GM23248 (cell line): ENCODE measurements at places on chromosomes 2 and 18. TPM values are rescaled to one million over a fixed set of nuclear protein-coding genes. Genes with fewer than 3 reads are reported as not detected.
A peak's percentile ranks its signal among the peaks of the same experiment; 100 is the strongest.

GRCh38 chr2:217075268-217076057 lies 215.6 kb upstream of the TNP1 start:
- DNase-seq: peak; percentile 64

DNA sequence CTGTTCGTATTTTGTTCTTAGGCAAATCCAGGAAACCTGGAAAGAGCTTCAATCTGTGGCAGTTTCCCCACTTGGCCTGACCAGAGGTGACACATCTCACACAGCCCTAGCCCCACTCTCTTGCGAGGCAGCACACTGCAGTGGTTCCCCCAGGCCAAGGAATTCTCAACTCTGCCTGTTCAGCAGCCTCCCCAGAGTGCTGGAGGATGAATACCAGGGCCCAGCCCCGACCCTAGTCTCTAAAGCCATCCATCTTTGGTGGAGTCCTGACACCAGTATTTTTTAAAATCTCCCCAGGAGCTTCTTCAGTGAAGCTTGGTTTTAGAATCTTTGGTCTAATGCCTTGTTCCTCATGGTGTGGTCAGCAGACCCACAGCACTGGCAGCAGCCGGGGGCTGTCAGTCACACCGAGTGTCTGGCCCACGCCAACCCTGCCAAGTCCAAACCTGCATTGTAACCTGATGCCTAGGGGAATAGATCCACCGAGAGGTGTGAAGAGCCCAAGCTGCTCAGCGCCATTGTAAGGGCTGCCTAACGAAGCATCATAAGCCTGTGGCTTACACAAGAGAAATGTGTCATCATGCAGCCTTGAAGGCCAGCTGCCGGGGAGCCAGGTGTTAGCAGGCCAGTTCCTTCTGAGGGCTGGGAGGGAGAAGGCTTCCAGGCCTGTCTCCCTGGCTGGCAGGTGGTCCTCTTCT lies 428.7 kb upstream of the ID2 start:
- DNase-seq: no peak

DNA sequence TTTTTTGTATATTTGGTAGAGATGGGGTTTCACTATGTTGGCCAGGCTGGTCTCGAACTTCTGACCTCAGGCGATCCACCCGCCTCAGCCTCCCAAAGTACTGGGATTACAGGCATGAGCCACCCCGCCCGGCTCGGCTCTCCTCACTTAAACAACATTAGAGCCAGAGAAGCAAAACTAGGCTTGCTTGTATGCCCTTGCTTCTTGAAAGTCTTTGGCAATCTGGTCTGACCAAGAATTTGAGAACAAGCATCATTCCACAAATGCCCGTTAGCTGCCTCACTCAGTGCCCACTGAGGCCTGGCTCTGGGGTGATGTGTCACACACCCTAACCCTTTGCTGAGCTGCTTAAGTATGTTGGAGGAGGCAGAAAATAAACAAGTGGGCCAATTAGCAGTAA lies 33.5 kb downstream of the SOWAHC start:
- DNase-seq: peak; percentile 96

- no peak for DNase-seq
These were observed 286.2 kb upstream of the VRK2 start for GRCh38 chr2:57760381-57760801.

- no peak for DNase-seq
These were observed 439.1 kb upstream of the HNMT start for GRCh38 chr2:137525132-137525531.

DNA sequence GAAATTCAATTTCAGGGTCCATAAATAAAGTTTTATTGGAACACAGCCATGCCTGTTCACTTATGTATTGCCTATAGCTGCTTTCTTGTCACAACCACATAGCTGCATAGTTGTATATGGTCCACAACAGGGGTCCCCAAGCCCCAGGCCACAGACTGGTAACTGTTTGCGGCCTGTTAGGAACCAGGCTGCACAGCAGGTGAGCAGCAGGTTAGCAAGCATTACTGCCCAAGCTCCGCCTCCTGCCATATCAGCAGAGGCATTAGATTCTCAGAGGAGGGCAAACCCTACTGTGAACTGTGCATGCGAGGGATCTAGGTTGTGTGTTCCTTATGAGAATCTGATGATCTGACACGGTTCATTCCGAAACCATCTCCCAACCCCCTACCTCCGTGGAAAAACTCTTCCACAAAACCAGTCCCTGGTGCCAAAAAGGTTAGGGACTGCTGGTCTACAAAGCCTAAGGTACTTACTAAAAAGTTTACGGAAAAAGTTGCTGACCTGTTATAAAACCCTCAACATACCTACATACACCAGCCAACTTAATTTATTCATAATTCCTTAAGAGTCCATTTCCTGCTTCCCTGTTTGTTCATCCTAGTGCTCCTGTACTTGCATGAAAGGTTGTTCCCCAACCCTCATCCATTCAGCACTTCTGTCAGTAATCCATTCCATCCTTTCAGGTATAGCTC lies 40.1 kb downstream of the NDUFAF7 start:
- no peak for DNase-seq

GRCh38 chr2:180016937-180017336 lies 9.8 kb upstream of the CWC22 start:
- DNase-seq: peak; percentile 15

- no peak for DNase-seq
These were observed 8.7 kb upstream of the SIX3 start for GRCh38 chr2:44932564-44933392.

- peak; percentile 38 for DNase-seq
These were observed 63.3 kb upstream of the EFEMP1 start for GRCh38 chr2:55986700-55987440.

The EMX1 gene
- not detected in 2 replicates for total RNA-seq

The GPR45 gene
- total RNA-seq: not detected in 2 replicates

The ABCG5 gene
- not detected in 2 replicates for total RNA-seq

The CD207 gene
- not detected in 2 replicates for total RNA-seq

The RAB3GAP1 gene
- total RNA-seq: 72.1 and 77.8 TPM in 2 replicates
